ENCODE measurements at places on chromosomes 5 and 9.

- no peak for DNase-seq
Measured at GRCh38 chr9:125436613-125437443, 175.2 kb downstream of the GAPVD1 start.

GRCh38 chr9:106307670-106308069 is 555.3 kb upstream of the ZNF462 start:
- DNase-seq = no peak

DNA sequence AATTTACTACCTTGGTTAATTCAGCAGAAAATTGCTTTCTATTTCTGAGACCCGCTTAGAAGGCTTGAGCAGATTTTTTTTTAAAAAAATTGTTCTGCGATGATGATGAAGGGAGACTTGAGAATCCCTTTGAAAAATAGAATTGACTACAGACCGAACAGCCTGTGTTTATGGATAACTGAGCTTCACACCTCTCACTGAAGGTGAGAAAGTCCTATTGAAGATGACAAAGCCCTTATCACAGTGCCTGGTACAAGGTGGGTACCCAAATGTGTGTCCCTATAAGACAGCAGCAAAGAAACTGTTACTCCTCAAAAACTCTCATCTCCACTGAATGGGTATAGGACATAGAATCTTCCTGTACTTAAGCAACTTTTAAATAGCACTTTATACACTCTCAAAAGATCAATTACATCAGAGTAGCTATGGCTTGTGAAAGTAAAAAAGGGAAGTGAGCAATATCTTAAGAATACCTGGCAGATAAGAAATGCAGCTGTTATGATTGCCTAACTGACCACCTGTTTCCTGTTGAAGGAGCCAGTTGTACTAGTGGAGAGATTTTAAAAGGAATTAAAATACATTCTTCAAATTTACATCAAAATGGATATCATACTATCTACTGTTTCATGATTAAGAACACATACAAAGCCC is 419.7 kb downstream of the CHSY3 start:
- no peak for DNase-seq

DNA sequence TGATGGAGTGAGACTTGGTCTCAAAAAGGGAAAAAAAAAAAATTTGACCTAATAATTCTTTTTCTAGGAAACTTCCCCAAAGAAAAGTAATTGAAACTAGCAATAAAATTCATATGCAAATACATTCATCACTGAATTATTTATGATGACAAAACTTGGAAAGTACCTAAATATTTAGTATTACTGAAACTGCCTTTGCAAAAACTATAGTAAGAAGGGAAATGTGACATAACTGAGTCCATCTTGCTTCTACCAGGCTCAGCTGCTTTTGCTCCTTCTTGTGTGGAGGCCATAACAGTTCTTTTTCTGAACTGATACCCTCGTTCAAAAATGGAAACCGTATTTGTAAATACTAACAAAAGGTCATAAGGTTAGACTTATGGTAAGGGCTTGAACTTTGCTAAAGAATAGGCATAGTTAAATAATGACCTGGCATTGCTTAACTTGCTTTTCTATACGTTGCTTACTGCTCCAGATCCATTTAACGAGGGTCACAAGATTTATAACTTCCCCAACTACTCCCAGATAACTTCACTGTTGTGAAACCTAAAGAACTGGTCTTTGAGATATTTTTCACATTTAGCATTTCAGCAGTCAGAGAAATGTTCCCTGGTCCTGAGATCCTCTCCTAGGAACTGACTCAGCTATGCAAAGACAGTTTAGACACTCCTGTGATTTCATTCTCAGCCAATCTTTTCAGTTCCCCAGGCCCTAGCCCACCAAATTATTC is 68.4 kb downstream of the CFAP95 start:
- DNase-seq = no peak

GRCh38 chr9:124468061-124468740 is 17.9 kb downstream of the ADGRD2 start:
- no peak for DNase-seq

DNA sequence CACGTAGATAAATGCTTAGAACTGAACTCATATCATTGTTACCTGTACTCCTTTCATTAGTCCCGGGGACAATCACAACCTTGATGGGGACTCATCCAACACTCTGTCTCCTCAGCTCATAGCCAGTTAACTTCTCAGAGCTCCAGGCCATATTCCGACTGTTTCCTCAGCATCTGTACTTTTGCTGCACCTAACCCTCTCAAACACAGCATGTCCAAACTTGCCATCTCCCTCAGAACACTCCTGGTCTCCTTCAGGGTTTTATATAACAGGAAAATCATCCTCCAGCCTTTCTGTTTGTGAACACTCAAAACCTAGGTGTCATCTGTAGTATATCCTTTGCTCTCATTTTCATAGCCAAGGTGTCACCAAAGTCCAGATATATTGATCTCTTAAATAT is 150.5 kb downstream of the CDH6 start:
- no peak for DNase-seq

GRCh38 chr5:139185589-139185988 is 12.6 kb downstream of the SIL1 start:
- DNase-seq = no peak

- DNase-seq = no peak
Measured at GRCh38 chr5:167765352-167765751, 526.1 kb upstream of the WWC1 start.

- DNase-seq = no peak
Measured at GRCh38 chr5:181005791-181006190, 17.1 kb downstream of the BTNL3 start.

- peak; percentile 28 for DNase-seq
Measured at GRCh38 chr5:172773481-172774469, 2.8 kb upstream of the DUSP1 start.

GRCh38 chr5:171975262-171975876 is 31.1 kb downstream of the FBXW11 start:
- DNase-seq = no peak

GRCh38 chr5:136656811-136657210 is 291.5 kb upstream of the TRPC7 start:
- DNase-seq = no peak

DNA sequence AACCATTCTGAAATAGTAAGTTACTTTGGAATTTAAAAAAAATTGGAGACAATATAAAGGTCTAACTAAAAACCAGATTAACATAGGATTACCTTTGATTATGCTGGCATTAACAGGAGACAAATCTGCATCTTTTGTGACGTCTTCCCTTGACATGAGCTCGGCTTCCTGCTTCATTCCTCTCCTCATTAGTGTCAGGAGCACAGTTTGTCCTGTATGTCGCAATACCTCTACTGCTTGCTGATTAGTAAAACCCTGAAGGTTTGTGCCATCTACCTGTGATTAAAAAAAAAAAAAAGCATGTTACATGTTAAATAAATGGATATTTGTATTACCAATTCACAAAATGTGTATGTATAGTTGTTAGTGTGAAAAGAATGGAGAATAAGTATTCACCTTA is 73.7 kb downstream of the MPDZ start:
- no peak for DNase-seq

GRCh38 chr5:148696187-148697036 is 42.1 kb upstream of the HTR4 start:
- DNase-seq = no peak

- DNase-seq = no peak
Measured at GRCh38 chr5:89981878-89982773, 427.4 kb downstream of the CETN3 start.

- no peak for DNase-seq
Measured at GRCh38 chr9:114634387-114634786, 23.2 kb downstream of the TEX53 start.

- DNase-seq = no peak
Measured at GRCh38 chr5:15009420-15009819, 137.8 kb upstream of the ANKH start.

DNA sequence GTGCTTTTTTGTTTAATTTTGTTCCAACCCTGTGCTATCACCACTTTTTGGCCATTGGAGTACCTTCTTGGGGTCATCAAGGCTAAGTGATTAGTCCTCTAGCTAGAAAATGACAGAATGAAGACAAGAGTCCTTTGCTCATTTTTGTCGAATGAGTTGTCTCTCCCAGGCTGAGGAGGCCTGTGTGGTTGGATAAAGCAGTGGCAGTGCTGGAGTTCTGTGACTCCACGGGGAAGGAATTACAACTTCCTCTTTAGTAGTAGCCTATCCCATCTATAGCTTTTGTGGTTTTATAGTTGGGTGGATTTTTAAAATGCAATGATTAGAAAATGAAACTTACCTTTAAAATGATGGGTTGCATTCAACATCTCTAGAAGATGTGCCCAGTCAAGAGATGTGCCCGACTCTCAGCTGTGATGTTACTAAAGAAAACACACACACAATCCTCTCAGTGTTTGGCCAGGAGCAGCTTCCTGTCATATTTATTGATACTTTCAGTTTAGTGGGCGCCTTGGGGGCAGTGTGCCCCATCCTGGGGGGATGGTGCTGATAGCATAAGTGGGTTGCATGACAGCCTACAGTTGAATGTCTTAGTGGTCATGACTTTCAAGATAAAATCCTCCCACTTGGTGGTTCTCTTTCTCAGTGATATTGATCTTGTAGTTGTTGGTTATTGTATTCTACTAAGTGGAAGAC is 11.9 kb downstream of the OTULINL start:
- DNase-seq = peak; percentile 17

- no peak for DNase-seq
Measured at GRCh38 chr5:83048277-83048676, 28.9 kb downstream of the TMEM167A start.

- no peak for DNase-seq
Measured at GRCh38 chr5:71971862-71972261, 135.4 kb upstream of the MAP1B start.

DNA sequence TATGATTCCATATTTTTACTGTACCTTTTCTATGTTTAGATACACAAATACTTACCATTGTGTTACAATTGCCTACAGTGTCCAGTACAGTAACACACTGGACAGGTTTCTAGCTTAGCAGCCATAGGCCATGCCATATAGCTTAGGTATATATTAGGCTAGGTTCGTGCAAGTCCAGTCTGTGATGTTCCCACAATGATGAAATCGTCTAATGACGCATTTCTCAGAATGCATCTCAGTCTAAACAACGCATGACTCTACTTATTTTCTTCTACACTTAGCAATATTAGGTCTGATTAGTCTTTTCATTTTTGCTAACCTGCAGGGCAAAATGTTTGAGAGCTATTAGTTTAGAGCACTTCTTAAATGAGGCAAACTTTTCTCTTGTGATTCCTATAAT is 22.7 kb downstream of the OR2S2 start:
- no peak for DNase-seq

GRCh38 chr9:88007291-88007650 is 32.9 kb upstream of the CDK20 start:
- peak; percentile 70 for DNase-seq

GRCh38 chr9:123680352-123680751 is 249.6 kb downstream of the DENND1A start:
- no peak for DNase-seq

- DNase-seq = no peak
Measured at GRCh38 chr5:178352035-178352349, 119.4 kb upstream of the PHYKPL start.

DNA sequence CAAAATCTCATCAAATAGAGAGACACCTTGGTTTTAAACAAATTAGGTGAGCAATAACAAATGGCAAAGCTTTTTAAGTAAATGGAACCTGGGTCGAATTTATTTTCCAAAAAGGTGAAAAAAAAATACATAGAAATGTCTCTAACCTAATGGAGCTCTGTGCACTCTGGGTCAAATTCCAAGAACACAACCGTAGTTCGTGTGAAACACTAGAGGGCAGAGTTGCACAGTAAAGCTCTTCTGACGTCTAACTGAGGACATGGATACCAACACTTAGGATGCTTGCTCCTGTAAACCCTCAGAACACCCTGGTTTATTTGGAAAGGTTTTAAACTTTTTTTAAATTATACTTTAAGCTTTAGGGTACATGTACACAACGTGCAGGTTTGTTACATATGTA is 18.9 kb downstream of the MARCHF11 start:
- peak; percentile 8 for DNase-seq

GRCh38 chr5:145937432-145938250 is 1.3 kb downstream of the SH3RF2 start:
- DNase-seq = peak; percentile 15

GRCh38 chr9:131673531-131673930 is 66.3 kb downstream of the RAPGEF1 start:
- no peak for DNase-seq

- no peak for DNase-seq
Measured at GRCh38 chr9:16121601-16122286, 568.9 kb downstream of the CCDC171 start.

GRCh38 chr5:90390326-90390725 is 19.2 kb downstream of the CETN3 start:
- DNase-seq = no peak

- DNase-seq = no peak
Measured at GRCh38 chr9:83999141-83999918, 18.7 kb downstream of the RMI1 start.

- no peak for DNase-seq
Measured at GRCh38 chr5:177301503-177302165, 1.9 kb downstream of the RAB24 start.

GRCh38 chr5:133423618-133424282 is 188.6 kb downstream of the FSTL4 start:
- peak; percentile 73 for DNase-seq

- DNase-seq = peak; percentile 20
Measured at GRCh38 chr5:76855961-76856360, 6.1 kb downstream of the S100Z start.

DNA sequence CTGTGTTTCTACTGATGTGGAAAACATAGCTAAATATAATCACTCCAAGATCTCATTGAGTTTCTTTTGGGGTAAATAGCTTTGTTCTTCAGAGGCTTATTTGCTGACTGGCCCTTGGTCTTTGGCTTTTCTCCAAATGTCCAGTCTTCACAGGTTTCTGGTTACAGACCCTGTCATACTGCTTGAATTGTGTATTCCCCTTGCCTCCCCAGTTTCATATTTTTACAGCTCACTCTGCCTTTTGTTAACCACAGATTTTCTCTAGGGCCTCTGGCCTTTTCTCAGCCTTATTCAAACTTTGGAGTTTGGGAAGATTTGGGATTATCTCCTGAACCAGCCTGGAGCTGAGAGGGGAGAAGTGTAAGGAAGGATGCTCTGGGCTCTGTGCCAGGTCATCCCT is 23.9 kb downstream of the ISOC1 start:
- no peak for DNase-seq

GRCh38 chr5:83474161-83474796 is 2.7 kb downstream of the VCAN start:
- peak; percentile 4 for DNase-seq

- no peak for DNase-seq
Measured at GRCh38 chr5:171579976-171580411, 160.5 kb downstream of the FGF18 start.

DNA sequence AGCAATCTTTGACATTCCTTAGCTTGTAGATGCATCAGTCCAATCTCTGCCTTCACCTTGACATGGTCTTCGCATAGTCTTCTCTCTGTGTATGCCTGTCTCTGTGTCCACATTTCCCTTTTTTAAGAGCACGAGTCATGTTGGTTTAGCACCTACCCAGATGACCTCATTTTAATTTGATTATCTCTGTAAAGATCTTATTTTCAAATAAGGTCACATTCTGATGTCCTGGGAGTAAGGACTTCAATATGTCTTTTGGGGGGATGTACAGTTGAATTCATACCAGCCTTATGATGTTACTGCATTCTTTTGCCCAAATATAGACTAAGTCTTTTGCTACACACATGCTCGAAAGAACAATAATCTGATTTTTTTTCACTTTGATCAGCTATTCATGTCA is 6.9 kb downstream of the KCTD16 start:
- no peak for DNase-seq
